T-helper 22 cell (primary cell): ENCODE measurements at places on chromosomes 11 and 22.

- no peak for DNase-seq
Measured at GRCh38 chr11:121950160-121950559, 165.9 kb downstream of the BLID start.

- DNase-seq = no peak
Measured at GRCh38 chr11:29352273-29352795, 664.5 kb downstream of the KCNA4 start.

DNA sequence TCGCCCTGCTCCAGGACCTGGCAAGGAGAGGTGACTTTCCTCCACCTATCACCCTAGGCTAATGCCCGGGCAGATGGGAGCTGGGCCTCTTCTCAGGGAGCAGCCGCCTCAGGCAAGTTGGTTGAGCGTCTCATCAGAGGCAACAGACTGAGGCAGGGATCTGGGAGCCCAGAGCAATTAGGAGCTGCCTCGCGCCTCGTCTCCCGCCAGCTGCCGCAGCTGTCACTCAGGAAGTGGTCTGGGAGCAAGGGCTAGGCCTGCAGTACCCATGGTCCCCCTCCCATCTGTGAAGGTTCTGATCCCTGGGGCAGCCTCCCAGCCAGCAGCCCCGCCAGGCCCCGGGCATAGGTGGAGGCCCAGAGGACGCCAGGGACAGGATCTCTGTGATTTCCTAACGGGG, 4.6 kb upstream of the CABP7 start:
- DNase-seq = no peak

GRCh38 chr22:38948181-38948940, 9.0 kb upstream of the APOBEC3A start:
- DNase-seq = no peak

DNA sequence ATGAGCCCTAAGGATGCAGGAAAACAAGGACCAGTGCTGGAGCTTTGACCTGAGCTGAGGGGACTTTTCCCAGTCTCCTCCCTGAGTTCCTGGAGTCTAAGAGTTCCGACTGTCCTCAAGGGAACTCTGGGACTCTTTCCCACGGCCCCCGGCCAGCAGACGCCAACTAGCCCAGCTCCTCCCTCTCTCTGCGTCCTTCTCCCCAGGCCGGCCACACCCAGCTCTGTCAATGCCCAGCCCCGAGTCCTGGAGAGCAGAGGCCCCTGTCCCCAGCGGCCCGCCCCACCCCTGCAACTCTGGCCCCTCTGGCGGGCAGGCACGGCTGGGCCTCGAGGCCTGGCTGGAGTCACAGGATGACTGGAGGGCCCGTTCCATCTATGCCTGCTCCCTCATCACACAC, 29.8 kb downstream of the NECTIN1 start:
- DNase-seq = no peak

GRCh38 chr22:35850831-35851230, 133.2 kb downstream of the APOL5 start:
- no peak for DNase-seq

- DNase-seq = no peak
Measured at GRCh38 chr11:35711173-35711910, 48.8 kb downstream of the TRIM44 start.

- no peak for DNase-seq
Measured at GRCh38 chr22:29251981-29252911, 15.5 kb downstream of the RHBDD3 start.

- no peak for DNase-seq
Measured at GRCh38 chr11:126456783-126457542, 101.5 kb downstream of the ST3GAL4 start.

DNA sequence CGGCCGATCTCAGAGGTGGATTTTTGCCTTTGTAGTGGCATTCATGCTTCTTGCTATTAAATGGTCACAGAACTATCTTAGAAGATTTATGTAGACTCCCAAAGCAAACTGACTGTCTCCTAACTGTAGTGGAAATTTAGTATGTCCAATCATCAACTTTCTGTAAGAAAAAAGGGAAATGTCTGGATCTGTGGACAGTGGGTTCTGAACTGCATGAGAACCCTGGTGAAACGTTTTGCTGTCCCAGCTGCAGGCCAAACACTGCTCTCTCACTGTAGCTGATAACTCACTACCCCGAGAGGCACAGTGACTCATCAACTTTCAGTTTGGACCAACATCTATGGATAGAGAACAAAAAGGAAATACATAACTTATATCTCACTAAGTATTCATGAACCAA, 387.1 kb downstream of the SOX6 start:
- no peak for DNase-seq

DNA sequence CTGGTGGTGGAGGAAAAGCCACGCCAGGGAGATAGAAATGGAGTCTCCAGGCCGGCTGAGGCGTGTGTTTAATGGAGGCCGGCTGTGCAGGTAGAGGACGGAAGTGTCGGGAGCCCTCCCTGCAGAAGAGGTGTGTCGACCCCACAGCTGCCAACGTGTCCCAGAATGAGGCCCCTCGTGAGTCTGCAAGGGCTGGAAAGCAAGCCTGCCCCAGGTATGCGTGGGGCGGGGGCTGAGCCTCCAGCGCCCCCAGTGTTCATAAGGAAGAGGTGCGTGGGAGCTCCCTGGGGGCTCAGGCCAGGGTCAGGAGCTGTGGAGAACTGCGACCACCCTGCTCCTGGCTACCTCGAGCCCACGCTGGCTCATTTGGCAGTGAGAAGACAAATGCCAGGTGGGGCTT, 38.0 kb upstream of the JAM3 start:
- no peak for DNase-seq

DNA sequence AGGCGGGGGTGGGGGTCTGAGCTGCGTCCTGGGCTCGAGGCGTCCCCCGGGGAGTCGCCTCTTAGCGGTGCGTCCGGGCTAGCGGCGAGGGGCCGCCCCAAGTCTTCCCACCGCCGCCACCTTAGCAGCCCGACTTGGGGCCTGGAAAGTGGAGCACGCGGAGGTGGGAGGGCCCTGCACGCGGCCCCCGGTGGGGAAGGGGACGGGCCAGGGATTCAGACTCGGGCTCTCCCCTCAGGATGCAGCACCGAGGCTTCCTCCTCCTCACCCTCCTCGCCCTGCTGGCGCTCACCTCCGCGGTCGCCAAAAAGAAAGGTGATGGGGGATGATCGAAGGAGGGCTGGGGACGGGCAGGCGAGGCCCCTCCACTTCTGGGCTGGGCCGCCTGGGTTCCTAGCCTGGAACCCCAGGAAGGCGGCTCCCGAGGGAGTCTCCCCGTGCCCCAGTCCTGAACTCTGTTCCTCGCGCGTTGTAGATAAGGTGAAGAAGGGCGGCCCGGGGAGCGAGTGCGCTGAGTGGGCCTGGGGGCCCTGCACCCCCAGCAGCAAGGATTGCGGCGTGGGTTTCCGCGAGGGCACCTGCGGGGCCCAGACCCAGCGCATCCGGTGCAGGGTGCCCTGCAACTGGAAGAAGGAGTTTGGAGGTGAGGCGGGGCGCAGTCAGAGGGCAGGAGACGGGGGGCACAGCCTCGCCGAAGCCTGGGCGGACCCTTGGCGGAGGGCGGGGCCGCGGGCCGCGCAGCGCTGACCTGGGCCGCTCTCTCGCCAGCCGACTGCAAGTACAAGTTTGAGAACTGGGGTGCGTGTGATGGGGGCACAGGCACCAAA, 563 bp downstream of the MDK start:
- DNase-seq = no peak

- no peak for DNase-seq
Measured at GRCh38 chr11:81852896-81853295, 880.8 kb downstream of the FAM181B start.

DNA sequence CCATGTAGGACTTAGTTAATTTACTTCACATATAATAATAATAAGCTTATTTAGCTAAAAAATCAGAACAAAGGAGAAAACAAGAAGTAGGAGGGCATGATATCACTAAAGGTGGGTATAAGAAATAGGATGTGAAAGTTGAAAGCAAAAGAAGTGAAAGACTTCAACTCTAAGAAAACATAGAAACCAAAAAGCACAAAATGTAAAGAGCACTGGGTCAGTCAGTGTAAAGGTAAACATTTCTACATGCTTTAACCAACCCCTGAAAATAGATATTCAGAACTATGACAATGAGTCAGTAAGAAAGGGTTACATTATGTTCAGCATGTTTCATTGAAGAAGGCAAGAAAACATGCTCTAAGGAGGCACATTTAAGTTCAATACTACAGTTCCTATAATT, 298.8 kb downstream of the SWAP70 start:
- DNase-seq = no peak
